Stimulated activated naive CD8-positive, alpha-beta T cell treated with anti-CD3 and anti-CD28 coated beads, Interleukin-15, Interleukin-2, amounts not matched to agents 100 U/mL and 50 U/mL, for 24 hours (primary cell): ENCODE measurements at places on chromosomes 13 and 19.

DNA sequence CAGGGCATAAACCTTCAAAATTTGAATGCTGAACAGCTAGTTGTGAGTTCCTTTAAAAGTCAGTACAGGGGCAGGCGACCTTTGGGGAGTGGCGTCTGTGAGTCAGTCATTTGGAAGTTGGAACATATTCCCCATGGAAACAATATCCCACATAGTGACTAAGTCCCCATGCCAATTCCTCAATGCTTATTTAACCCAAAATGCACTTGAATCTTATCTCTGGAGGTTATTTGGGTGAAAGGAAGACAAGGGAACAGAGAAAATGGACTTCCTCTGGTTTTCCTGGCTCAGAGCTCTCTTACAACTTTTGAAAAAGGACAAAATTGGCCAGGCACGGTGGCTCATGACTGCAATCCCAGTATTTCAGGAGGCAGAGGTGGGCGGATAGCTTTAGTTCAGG lies 479.2 kb upstream of the NBEA start:
- no peak for DNase-seq

DNA sequence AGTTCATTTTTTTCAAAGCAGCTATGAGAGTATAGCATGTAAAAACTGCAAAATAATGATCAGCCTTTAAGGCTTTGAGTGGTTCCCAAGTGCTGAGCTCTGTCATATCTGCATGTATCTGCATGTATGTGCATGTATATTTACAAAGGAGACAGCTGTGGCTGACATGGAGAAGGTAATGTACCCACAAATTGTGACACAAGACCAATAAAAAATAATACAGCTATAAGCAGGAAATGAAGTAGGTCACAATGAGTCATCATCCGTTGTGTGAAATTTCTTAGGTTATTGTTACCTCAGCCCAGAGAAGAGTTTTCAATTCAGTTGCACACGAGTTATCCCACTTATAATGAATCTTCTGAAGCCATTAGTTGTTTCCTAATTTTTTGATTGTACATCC lies 60.9 kb upstream of the MED4 start:
- no peak for DNase-seq

- DNase-seq = no peak
These were observed 654 bp downstream of the ZNF579 start for GRCh38 chr19:55579766-55580621.

GRCh38 chr19:29542776-29543175 lies 17.0 kb downstream of the VSTM2B start:
- no peak for DNase-seq

DNA sequence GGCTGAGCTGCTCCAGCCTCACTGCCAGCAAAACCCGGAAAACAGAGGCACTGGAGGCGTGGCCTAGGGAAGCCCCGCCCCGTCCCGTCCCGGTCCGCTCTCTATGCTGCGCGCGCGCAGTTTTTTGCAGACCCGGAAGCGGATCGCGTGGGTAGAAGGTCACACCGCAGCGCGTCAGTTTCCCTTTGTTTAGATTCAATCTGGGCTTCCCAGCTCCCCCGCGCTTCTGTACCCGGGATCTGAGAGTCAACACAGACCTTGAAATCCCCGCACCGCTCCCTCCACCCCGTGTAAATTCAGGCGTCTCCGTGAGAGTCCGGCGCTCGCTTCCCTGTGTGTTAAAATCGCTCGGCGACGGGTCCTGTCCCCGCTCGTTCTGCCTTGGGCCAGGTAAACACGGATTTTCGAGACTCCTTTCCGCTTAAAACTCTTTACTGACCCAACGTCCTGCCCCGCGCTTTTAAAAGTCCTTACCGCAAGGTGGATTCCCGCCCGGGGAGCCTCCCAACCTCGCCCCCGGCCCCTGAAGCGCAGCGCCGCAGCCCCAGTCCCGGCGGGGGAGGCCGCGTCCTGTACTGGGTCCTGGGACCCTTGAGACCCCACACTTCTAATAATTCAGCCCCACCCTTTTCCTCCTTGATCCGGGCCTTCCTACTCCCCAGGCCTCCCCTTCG lies at the start of gene ZNF610:
TSS of gene ZNF610 (plus strand) at position 127 of the 674 bp plus-strand sequence. CDS start 12,930 bp downstream, outside the sequence.
- peak; percentile 93 for DNase-seq

DNA sequence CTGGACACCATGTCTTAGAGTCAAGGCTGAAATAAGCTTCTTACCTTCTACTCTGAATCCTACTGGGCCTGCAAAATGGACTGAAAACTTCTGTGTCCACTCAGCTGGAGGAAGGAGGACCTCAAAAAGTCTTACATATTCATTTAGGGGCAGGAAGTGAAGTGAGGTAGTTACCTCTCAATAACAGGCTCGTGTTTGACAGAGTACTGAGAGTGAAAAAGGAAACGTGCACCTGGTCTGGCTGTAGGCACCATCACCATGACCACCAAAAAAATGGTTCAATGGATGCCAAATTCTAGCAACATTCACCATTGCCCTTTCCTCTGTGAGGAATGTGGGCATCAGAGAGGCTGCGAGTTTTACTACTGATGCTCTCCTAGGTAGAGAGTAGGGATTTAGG lies 176.2 kb downstream of the RFC3 start:
- no peak for DNase-seq

- DNase-seq = no peak
These were observed 58.3 kb downstream of the RAP2A start for GRCh38 chr13:97492257-97492656.

- no peak for DNase-seq
These were observed 28.2 kb downstream of the DACH1 start for GRCh38 chr13:71838842-71839241.

GRCh38 chr19:12478234-12478941 lies 6.2 kb downstream of the ZNF709 start:
- no peak for DNase-seq

DNA sequence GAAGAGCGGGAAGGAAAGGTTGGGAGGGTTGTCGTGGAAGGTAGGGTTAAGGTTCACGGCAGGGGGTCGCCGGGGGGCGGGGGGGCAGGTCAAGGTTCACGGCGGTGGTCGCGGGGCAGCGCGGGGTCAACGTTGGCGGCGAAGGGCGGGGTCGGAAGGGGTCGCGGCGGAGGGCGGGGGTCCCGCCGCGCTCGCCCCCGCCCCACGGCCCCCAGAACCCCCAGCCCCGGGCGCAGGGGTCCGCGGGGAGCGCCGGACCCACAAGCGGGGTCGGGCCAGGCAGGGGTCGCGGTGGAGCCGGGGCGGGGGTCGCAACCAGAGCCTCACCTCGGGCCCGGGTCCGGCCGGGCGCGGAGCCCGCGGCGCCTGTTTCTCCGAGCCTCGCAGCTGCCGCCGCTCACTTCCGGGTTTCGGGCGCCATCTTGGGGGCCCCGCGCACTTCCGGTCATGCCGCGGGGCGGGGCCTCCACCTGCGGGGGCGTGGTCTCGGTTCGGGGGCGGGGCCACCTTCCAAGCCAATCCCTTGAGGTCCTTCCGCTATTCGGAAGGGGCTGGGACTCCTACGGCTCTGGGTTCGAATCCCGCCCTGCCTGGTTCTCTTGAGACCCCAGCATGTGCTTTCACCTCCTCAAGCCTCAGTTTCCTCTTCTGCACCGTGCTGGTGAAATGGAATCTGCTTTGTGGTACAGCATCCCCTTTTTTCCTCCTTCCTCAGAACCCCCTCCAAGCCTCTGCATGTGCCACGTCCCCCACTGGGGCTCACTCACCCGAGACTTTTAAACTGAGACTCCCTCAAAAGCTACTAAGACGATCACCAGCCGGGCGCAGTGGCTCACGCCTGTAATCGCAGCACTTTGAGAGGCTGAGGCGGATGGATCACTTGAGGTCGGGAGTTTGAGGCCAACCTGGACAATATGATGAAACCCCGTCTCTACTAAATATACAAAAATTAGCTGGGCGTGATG lies at the start of gene SBNO2:
TSS of gene SBNO2 (minus strand) at position 424 of the 965 bp plus-strand sequence. CDS start 19,992 bp downstream, outside the sequence.
- DNase-seq = peak; percentile 97

- DNase-seq = no peak
These were observed 115.0 kb upstream of the ZNF507 start for GRCh38 chr19:32230441-32230840.

GRCh38 chr13:108924134-108924533 lies 294.7 kb downstream of the MYO16 start:
- no peak for DNase-seq

GRCh38 chr19:1567116-1567847 lies 843 bp downstream of the MEX3D start:
- DNase-seq = no peak

DNA sequence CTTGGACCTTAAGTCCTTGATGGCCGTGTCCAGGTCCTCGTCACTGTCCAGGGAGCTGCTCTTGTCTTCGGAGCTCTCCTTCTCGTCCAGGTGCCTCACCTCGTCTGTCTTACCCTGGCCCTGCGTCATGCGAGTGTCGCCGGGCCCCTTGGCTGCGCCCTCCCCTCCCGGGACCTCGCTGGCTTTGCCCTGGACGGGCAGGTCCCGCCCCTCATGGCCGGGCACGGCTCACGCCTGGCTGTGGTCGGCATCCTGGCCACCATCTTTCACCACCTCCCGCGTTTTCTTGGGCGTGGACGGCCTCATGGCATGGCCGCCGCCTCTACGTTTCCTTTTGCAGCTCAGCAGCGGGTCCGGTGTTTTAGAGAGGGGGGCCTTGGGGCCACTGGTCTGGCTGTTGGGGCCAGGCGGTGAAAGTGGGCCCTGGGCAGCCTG lies 14.8 kb downstream of the RB1 start:
- no peak for DNase-seq

DNA sequence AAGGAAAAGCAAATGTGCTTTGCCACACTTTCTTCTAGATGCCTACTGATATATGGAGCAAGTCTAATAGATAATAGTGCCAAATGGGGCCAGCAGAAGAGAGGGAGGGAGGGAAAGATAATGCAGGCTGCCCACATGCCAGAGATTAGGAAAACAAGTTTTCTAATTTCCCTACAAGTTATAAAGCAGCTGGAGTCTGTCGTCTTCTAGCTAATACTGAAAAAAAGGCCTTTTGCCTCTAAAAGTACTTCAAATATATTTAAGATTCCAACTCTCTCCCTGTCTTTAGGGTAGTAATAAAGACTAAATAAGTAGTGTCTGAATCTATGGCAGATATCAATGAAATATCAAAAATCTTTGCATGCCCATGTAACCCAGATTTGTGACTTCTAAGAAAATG lies 632.0 kb upstream of the MIR17HG start:
- DNase-seq = no peak

GRCh38 chr13:33051632-33052031 lies 35.4 kb downstream of the KL start:
- no peak for DNase-seq

GRCh38 chr13:77390391-77390790 lies 63.5 kb upstream of the MYCBP2 start:
- DNase-seq = no peak

- no peak for DNase-seq
These were observed 117.9 kb downstream of the RBM26 start for GRCh38 chr13:79287939-79288795.

GRCh38 chr19:47110521-47111005 lies 3.0 kb downstream of the ZC3H4 start:
- DNase-seq = no peak

DNA sequence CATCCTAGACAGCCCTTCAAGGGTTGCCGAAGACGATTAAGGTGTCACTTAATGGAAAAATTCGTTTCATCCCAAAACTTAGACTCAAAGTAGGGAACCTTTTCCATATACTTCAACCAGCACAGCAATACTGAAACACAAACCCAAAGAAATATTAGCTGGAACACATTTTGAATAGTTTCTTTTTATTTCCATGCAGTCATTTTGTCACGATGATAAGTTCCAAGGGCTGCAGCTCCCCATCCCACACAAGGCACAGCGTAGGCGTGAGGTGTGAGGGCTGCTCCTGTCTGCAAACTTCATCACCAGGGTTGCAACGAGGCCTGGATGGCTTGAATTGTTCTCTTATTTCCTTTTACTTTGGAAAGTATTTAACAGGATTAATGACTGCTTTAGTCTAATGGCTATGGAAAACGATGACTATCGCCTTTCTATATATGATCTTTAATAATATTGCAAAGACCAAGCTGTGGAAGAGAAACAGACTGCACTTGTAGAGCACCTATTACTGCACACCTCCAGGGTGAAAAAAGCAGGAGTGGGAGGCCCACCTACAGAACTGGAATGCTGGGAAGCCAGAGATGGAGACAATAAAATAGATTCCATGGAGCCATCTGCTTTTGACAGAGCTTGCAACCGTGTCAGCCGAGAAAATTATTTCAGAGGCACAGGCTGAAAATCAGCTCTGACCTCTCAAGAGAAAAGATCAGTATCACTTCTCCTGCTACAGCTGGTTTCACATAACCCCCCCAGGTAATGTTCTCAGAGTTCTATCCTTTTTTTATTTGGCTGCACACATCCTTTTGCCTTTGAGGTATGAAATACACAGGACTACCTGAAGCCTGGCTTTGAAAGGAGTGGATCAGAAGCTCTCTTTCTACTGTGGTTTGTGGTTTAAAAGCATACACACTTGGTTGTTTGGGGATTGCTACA lies 274.5 kb upstream of the NBEA start:
- DNase-seq = no peak

DNA sequence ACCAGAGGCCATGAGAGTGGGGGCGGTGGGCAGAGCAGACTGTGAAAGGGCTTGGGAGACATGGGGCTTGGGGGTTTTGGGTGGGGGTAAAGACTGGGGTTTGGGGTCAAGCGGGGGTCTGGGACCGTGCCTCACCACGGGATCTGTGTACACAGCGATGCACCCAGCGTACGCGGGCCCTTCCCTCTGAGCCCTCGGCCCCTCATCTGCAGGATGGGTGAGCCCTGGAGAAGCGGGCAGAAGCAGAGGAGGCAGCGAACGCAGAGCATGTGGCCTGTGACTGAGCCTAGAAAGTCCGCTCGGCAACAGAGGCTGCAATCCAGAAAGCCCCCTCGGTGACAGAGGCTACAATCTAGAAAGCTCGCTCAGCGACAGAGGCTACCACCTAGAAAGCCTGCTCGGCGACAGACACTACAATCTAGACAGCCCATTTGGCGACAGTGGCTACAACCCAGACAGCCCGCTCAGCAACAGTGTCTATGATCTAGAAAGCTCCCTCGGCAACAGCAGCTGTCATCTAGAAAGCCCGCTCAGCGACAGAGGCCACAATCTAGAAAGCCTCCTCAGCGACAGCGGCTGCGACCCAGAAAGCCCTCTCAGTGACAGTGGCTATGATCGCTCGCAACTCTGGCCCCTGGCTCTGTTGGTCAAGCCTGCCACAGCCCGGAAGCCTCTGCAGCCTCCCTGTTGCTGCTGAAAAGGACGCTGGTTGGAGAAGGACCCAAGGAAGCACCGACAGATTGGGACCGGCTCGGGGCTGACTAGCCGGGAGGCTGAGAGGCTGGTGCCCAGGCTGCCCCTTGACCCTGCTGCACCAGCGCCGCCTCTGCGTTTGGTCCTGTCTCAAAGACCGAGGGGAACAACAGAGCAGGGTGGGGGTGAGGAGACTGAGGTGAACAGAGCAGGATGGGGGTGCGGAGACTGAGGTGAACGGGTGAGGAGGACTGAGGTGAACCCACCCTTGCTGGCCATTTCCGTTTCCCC lies 68.6 kb downstream of the SPACA7 start:
- DNase-seq = no peak
